ENCODE measurements at places on chromosomes 3 and 15.

GRCh38 chr15:64029110-64029509, 17.2 kb downstream of the DAPK2 start:
- no peak overlapping the region for H3K4me3 ChIP-seq
- no peak overlapping the region for H3K27ac ChIP-seq
- peaks cover 15% of the 10 kb centered on the region for H3K4me1 ChIP-seq
- no peaks in the 10 kb centered on the region for H3K27me3 ChIP-seq
- DNase-seq: no peak

DNA sequence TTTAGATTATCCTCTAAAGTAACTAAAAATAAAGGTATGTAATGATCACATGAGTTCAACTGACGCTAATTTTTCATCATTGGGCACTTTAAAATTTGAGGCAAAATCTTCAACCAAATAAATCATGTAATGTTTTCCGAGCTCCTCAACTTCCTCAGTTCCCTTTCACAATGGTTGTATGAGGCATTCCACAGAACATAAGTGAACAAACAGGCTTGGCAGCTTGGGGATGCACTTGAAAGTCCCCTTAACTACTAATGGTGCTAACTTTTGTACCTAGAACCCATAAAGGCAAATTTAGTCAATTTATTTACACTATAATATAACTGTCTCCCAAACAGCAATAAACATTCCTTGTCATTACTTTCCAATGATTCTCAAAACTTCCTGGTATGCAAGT, 1137.9 kb downstream of the ROBO2 start:
- H3K4me3 ChIP-seq: no peak overlapping the region
- H3K36me3 ChIP-seq: no peaks in the 10 kb centered on the region
- H3K27ac ChIP-seq: no peak overlapping the region
- DNase-seq: no peak

DNA sequence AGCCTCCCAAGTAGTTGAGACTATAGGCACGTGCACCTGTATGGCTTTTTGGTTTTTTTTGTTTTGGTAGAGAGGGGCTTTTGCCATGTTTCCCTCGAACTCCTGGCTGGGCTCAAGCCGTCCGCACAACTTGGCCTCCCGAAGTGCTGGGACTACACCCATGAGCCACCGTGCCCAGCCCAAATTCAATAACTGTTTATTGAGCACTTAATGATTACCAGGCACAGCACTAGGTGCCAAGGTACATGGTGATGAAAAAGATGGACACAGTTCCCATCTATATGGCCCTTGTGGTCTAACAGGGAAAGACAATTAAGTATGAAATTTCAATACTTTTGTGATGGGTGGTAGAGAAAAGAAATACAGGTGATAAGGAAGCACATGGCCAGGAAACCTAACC, 35.8 kb upstream of the ZNF148 start:
- H3K27ac ChIP-seq: no peak overlapping the region
- H3K4me3 ChIP-seq: no peak overlapping the region
- no peaks in the 10 kb centered on the region for H3K36me3 ChIP-seq

DNA sequence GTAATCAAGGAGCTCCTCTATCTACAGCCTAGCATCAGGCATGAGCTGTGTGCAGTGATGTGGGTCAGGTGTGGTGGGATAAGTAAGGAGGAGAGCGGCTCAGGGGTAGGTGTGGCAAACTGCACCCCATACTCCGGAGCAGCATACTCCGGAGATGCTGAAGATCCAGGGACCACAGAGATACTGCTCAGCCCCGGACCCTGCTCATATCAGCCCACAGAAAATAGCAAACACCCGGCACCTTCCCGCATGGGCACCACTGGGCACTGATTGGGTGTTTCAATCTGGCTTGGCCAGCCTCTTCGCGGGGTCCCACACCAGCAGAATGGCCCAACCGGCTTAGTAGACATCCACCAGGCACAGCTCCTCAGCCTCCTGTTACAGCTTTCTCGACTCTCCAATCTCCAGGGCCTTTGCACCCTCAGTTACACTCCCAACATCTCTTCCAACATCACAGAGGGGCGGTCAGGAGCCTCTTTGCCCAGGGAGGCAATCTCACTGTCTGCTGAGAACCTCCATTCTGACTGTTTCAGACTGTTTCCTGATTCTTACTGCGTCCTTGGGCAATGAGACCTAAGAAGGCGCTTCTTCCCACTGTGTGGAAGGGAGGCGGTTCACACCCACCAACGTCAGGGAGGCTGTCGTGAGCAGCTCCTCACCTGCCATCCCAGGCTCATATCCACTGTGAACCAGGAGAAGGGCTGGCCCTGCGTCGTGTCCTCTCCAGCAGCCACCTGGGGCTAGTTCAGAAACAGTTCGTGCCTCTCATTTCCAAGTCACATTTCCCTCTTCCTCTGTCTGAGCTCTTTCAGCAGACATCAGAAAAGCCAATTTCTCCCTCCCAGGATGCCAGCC, 59.8 kb downstream of the CAPN7 start:
- peaks cover 28% of the 10 kb centered on the region for H3K4me1 ChIP-seq
- H3K4me3 ChIP-seq: no peak overlapping the region
- no peaks in the 10 kb centered on the region for H3K27me3 ChIP-seq
- peak; percentile 7 for DNase-seq

DNA sequence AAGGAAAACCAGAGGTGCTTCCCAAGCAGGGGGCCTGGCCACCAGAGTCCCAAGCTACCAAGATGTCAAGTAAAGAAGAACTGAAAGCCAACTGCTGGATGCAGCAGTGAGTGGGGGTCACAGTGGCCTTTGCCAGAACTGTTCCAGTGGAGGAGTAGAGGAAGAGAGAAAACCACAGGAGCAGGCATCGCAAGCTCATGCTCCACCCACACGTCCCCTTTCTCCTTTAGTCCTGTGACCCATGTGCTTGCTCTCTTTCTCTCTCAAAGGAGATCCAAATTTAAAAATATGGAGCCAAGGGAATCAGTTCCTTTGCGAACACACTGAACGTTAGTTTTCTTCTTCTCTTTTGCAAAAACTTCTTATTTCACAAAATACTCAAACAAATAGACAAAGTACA, 12.4 kb upstream of the ABHD2 start:
- H3K27me3 ChIP-seq: no peaks in the 10 kb centered on the region
- no peak overlapping the region for H3K27ac ChIP-seq
- DNase-seq: no peak

GRCh38 chr15:33094336-33094735, 100.2 kb downstream of the FMN1 start:
- H3K36me3 ChIP-seq: no peaks in the 10 kb centered on the region
- H3K27ac ChIP-seq: no peak overlapping the region
- H3K27me3 ChIP-seq: peaks cover 35% of the 10 kb centered on the region
- H3K4me1 ChIP-seq: peaks cover 2% of the 10 kb centered on the region

GRCh38 chr3:38108649-38109579, 28.0 kb downstream of the ACAA1 start:
- no peak overlapping the region for H3K4me3 ChIP-seq
- H3K4me1 ChIP-seq: no peaks in the 10 kb centered on the region
- H3K36me3 ChIP-seq: peaks cover 3% of the 10 kb centered on the region
- H3K27me3 ChIP-seq: peaks cover 9% of the 10 kb centered on the region
- H3K27ac ChIP-seq: no peak overlapping the region
- DNase-seq: no peak

DNA sequence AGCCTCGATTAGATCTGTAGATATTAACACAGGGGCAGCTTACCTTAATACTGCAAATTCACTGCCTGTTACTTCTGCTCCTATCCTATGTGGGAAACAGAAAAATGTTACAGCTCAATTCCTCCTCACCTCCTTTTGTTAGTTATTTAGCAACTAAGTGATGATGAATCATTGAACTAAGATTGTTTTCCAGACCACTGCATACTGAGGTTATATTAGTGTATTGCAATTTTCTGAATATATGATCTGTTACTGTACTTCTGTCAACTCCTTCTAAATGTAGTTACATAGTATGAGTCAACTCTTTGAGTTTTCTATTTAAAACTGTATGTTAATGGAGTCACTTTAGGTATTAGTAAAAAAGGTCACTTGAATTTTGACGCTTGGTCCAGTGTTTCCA, 331.5 kb upstream of the SLCO3A1 start:
- no peak overlapping the region for H3K4me3 ChIP-seq
- H3K27ac ChIP-seq: no peak overlapping the region
- no peaks in the 10 kb centered on the region for H3K36me3 ChIP-seq
- H3K4me1 ChIP-seq: no peaks in the 10 kb centered on the region

- H3K4me3 ChIP-seq: no peak overlapping the region
- H3K27ac ChIP-seq: no peak overlapping the region
- no peaks in the 10 kb centered on the region for H3K36me3 ChIP-seq
- H3K27me3 ChIP-seq: no peaks in the 10 kb centered on the region
Observed at GRCh38 chr3:175224051-175224450, 364.9 kb downstream of the NAALADL2 start.

DNA sequence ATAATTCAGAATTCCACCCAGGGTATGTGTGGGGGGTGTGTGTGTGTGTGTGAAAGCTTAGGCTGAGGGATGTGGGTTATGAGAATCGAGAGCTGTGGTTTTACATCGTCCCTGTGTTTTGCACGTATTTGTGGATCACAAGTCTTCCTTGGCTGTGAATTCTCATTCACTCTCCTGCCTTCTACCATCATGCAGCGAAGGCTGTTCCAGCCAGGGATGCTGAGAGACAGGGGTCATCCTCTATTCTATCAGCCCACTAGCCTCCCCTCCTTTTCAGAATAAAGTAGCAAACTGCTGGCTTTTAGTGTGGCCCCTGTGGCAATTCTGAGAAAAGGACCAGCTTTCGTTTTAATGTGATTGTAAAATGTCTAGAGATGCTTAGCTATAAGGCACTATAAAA, 460.6 kb upstream of the NR2F2 start:
- peaks cover 25% of the 10 kb centered on the region for H3K27me3 ChIP-seq
- no peak for DNase-seq
- H3K4me1 ChIP-seq: peaks cover 62% of the 10 kb centered on the region
- peak overlapping the region; percentile 45 for H3K4me3 ChIP-seq
- H3K27ac ChIP-seq: no peak overlapping the region

GRCh38 chr15:80423215-80423614, 19.0 kb downstream of the ARNT2 start:
- H3K4me1 ChIP-seq: no peaks in the 10 kb centered on the region
- DNase-seq: no peak
- H3K4me3 ChIP-seq: no peak overlapping the region
- no peaks in the 10 kb centered on the region for H3K36me3 ChIP-seq
- peaks cover 11% of the 10 kb centered on the region for H3K27me3 ChIP-seq

DNA sequence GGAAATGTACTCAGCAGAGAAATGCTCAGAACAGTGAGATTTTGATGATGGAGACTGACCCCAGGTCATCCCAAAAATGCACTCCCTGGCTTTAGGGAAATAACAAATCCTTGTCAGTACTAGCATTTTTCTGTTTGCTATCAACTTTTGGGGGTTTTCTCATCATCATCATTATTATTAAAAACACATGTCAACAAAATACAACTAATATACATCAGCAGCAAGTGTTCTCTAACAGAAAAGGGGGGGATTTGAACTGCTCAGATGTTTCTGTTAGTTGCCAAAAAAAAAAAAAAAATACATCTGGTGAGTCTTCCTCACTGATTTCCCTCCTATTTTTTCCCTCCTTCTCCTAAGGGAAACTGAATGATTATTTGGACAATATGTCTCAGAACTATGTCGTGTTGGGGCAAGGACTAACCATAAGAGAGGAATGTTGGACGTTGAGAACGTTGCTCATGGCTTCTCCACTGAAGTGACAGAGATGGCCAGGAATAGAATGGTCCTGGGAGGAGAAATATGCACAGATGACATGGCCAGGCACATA, 230.0 kb upstream of the MCTP2 start:
- H3K4me1 ChIP-seq: no peaks in the 10 kb centered on the region
- no peaks in the 10 kb centered on the region for H3K27me3 ChIP-seq
- no peaks in the 10 kb centered on the region for H3K36me3 ChIP-seq
- DNase-seq: no peak

DNA sequence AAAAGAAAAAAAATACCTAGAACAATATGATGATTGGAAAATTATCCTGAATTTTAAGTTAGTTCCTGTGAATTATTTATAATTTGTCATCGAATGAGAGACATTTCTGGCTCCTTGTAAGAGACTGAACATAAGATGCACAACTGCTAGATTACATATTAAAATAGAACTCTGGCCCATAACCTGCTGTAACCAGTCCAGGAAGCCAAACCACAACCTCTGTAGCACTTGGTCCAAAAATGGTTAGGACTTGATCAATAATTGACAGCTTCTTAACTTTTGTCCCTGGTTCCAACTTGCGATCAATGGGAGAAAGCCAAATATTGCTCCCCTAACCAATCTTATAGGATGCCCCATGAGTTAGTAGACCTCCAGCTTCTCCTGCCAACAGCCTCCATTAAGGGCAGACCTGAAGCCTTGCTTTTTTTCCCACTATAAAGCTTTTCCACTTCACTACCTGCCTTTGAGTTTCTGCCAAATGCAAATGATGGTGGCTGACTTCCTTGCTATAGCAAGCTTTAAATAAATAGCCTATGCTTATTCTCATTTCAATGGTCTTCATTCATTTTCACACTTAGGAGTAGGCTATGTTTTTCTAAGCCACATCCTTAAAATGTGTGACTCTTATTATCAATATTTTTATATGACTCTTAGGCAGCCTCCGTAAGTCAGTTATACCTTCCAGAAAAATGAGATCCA, 224.0 kb upstream of the ARHGEF26 start:
- H3K27me3 ChIP-seq: no peaks in the 10 kb centered on the region
- H3K4me1 ChIP-seq: no peaks in the 10 kb centered on the region
- H3K36me3 ChIP-seq: no peaks in the 10 kb centered on the region
- H3K27ac ChIP-seq: no peak overlapping the region
- no peak for DNase-seq

- H3K4me1 ChIP-seq: peaks cover 42% of the 10 kb centered on the region
- DNase-seq: no peak
- H3K4me3 ChIP-seq: no peak overlapping the region
- peaks cover 15% of the 10 kb centered on the region for H3K36me3 ChIP-seq
Observed at GRCh38 chr3:119642746-119643473, 17.5 kb downstream of the POPDC2 start.

GRCh38 chr3:35900079-35900478, 260.8 kb downstream of the ARPP21 start:
- H3K27ac ChIP-seq: no peak overlapping the region
- H3K36me3 ChIP-seq: no peaks in the 10 kb centered on the region
- no peak overlapping the region for H3K4me3 ChIP-seq
- H3K27me3 ChIP-seq: no peaks in the 10 kb centered on the region
- H3K4me1 ChIP-seq: no peaks in the 10 kb centered on the region

DNA sequence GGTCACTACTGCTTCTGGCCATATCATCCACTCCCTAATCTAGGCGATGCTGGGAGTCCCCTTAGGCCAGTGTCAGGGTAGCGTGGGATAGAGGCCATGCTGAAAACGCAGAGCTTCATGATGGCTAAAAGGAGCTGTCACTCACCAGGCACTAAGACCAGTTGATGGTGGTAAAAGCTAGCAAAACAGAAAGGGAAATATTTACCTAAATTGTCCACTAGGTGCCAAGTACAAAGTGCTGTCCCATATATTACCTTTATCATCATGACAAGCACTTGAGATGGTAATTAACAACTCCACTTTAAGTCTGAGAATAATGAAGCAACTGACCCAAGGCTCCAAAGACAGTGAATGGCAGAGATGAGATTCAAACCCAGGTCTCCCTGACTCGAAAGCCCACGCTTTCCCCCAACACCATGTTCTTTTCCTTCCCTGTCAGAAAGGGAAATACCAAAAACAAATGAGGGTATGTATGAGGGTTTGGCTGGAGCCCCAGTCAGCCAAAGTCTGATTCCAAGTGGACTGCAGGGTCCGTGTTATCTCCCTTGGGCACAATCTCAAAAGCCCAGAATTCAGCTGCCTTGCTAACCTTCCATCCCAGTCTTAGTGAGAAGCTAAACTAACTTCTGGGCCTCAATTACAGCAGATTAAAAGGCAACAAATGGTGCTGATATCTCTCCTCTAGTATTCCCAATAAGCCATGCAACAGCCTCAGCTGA, 84.7 kb downstream of the RBPMS2 start:
- H3K4me3 ChIP-seq: no peak overlapping the region
- H3K4me1 ChIP-seq: peaks cover 10% of the 10 kb centered on the region
- DNase-seq: no peak
- peaks cover 69% of the 10 kb centered on the region for H3K36me3 ChIP-seq

GRCh38 chr3:56297281-56297840, 170.9 kb downstream of the ERC2 start:
- no peak overlapping the region for H3K27ac ChIP-seq
- no peak for DNase-seq
- H3K27me3 ChIP-seq: no peaks in the 10 kb centered on the region
- no peaks in the 10 kb centered on the region for H3K36me3 ChIP-seq
